ENCODE measurements at places on chromosomes 6 and 20.

GRCh38 chr6:36576578-36576977, 17.6 kb upstream of the SRSF3 start:
- DNase-seq: no peak

DNA sequence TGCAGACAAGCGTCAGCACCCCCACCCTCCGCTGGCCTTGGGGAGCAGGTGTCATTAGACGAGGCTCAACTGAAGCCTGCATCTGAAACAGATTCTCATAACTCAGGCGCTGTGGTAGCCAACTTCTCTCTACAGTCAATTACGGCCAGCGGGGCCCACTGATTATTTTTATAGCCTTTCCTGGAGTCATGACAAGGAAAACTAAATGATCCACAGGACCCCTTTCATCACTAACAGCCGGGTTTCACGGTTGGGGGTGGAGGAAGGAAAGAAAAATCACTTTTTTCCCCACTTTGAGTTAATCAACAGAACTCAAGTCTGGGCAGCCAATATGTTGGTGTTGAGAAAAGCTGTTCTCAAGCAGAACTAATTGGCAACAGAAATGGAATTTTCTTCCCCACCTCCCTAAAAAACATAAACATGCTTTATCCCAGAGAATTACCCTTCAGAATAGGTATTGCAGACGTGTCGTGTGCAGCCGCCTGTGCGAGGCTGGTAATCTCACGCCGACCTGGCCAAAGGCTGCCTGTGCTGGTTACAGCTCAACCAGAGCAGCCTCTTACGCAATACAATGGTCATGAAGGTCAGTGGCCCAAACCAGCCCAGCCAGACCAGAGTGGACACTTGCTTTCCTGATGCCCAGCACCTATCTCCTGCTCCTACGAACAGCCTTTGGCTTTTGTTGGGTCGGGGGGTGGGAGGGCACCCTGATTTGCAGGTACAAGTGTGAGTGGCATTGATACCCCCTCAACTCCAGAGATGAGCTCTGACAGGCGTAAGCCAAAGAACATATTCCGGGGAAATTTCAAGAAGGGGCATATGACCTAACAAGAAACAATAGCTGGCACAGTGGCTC, 11.0 kb downstream of the RIPOR3 start:
- no peak for DNase-seq

GRCh38 chr6:131949909-131950766, 1.0 kb downstream of the CCN2 start:
- DNase-seq: peak; percentile 85

GRCh38 chr6:169981568-169981967, 230.1 kb downstream of the ERMARD start:
- no peak for DNase-seq

- no peak for DNase-seq
Measured at GRCh38 chr6:155248008-155249001, 15.5 kb upstream of the CLDN20 start.

- DNase-seq: no peak
Measured at GRCh38 chr6:127967708-127968107, 66.8 kb upstream of the THEMIS start.

DNA sequence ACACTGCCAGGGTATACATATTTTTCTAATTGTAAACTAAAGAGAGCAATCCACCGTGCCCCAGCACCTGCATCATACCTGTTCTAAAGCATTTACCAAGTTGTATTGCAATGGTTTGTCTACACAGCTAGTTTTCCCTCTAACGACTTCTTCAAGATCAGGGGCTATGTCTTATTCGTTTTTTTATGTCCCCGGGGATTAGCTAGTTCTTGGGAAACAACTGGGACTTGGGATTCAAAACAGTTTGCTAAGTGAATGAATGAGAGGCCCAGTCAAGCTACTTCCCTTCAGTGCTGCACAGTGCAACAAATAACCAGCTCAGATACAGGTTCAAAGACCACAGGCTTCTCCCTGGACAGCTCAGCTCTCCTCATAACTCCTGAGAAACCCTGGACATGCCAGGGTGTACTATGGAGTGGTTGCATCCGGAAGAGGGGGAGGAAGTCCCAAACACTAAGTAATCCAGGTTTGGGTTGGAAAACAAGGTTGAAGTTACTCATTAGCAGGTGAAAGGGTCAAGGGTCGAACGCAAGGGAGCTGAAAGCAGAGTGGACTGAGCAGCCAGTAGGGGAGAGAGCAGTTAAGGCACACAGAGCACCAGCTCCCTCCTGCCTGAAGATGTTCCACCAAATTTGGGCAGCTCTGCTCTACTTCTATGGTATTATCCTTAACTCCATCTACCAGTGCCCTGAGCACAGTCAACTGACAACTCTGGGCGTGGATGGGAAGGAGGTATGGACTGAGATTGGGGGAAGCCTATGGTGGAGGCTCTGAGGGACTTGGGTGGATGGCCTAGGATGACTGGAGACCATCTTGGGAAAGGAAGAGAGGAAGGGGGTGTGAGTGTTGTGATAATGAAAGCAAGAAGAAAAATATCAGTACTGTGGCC, at the start of gene APOM:
TSS of gene APOM (plus strand) at position 546 of the 889 bp plus-strand sequence. CDS start at position 619, 73 bp downstream.
- no peak for DNase-seq

GRCh38 chr6:78910010-78910409, 42.7 kb downstream of the IRAK1BP1 start:
- no peak for DNase-seq

GRCh38 chr6:5553767-5554166, 292.5 kb downstream of the FARS2 start:
- no peak for DNase-seq

DNA sequence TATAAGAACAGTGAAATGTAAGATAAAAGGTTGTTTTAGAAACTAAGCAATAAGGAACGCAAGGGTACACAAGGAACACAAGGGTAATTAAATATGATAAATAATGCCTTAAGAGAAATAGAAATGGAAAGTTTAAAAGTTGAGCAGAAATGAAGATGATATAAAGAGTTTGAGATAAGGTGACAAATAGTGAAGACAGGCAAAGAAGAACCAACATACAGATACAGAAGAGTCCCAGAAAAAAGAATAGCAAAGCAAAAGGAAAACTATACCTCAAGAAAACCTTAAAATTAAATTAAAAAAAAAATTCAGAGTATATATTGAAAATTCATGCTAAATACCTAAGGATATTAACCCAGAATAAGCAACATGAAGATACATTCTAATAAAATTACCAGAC, 16.4 kb downstream of the HDDC2 start:
- DNase-seq: no peak

All from NCI-H524 (cell line).